Femur (tissue), 1 donor: ENCODE measurements at places on chromosomes 6 and 20.

DNA sequence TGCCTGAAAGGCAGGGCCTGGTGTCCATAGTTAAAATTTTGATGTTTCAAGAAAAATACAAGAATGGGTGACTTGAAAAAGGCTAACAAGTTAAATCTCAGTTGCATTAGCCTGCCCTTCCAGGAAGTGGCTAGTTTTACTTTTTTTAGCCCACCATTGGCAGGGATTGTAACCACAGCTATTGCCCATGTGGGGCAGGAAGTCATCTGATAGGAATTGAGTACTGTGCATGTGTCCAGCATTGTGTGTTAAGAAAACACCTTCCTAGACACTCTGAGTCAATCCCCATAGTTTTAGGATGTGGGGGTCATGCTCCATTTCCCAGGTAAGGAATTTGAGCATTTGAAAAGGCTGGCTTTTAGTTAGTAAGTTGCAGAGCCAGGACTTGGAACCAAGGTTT is 26.9 kb downstream of the LYRM2 start:
- no peak for DNase-seq

GRCh38 chr6:33878562-33878961 is 74.8 kb upstream of the MLN start:
- DNase-seq: no peak

- DNase-seq: peak; percentile 66
These were observed 134.2 kb downstream of the MRPL14 start for GRCh38 chr6:43992783-43993644.

DNA sequence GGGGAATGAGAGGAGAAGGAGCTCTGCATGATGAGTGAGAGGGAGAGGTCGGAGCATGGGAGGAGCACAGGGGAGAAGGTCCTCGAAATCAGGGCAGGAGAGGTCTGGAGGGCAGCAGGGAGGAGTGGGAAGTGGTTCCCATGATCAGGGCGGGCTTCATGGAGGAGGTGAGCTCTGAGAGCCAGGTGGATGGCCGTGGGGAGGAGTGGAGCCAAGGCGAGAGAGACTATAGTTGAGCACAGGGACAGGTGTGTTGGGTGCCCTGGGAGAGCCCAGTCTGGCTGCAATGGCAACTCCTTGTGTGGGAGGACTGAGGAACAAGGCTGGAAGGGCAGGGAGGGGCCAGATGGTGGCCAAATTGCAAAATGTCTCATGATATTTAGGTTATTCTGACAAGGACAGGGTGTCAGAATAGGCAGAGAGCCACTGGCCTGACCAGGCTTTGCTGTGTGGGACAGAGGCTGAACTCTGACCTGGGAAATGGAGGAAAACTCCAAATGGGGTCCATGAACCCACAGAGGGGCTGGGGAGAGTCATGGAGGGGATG is 21.4 kb downstream of the TTBK1 start:
- no peak for DNase-seq

DNA sequence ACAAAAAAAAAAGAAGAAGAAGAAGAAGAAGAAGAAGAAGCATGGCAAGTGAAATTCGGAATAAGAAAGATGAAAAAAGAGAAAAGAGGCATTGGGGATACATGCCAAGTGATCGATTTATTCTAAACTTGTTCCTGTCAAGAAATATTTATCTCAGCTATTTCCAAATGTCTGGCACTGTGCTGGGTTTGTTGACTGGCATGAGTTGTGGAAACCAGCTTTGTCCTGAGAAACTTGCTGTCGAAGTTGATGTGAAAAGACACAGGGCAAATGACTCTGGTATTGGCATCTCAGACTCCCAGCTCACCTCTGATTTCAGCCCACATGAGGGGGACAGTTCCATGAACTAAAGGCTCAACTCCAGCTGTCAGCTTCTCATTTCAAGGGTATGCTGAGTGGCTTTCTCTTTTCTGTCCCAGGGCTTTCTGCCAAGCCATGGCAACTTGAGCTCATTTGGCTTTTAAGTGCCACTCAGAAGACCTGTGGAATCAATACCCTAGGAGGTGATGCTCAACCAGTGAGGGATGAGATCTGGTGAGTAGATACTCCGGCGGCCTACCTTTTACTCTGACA is 253.3 kb upstream of the JAG1 start:
- no peak for DNase-seq

GRCh38 chr6:167748458-167749379 is 78.0 kb upstream of the AFDN start:
- DNase-seq: no peak

DNA sequence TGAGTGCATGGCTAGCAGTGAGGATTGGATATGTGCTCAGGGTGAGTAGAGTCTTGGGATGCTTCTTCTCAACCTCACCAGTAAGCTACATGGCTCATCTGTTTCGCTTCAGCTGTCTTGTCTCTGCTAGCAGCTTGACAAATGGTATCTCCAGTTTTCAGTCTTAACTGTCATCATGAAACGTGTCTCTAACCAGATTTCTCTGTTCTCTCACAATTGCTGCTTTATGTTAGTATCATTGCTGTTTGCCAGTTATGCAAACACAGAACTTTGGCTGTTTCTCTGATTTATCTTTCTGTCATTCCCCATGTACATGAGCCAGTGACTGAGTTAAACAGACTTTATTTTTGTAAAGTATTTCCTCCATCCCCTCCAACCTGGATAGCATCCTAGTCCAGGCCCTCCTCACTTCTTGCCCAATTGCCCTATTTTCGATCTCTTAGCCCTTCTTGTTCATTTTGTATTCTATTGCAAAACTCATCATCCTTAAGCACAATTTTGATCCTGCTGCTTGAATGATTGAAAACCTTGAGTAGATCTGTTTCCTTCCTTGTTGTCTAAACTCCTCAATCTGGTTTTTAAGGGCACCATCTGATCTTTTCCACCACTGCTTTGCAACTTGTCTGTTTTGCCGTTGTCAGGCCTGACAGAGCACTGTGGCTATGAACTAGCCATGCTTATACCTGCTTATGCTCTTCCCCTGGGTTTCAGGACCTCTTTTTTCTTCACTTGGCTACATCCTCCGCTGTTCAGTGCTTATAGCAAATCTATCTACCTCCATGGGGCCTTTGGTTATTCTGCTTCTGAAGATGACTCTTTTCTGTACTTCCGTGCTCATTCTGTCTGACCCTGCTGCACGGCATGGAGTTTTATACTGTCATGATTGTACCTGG is 37.7 kb upstream of the ADIG start:
- DNase-seq: no peak

- DNase-seq: no peak
These were observed 96.8 kb upstream of the NHSL1 start for GRCh38 chr6:138596126-138596525.

- DNase-seq: no peak
These were observed 278.0 kb downstream of the ESR1 start for GRCh38 chr6:152085451-152085921.

DNA sequence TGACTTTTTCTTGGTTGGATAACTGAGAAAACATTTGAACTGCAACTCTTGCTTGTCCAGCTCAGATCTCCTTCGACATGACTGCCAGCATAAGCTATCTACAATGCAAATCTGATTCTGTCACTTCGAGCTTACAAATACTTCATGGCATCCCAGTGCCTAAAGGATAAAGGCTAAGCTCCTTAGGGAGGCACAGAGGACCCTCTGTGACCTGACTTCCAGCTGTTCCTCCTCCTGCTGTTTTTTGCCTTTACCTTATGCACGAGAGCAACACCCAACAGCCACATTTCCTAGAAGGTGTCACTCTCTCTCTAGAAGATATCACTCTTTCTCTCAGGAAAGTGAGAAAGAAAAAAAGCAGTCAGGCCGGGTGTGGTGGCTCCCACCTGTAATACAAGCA is 23.4 kb downstream of the SLC17A5 start:
- DNase-seq: no peak

DNA sequence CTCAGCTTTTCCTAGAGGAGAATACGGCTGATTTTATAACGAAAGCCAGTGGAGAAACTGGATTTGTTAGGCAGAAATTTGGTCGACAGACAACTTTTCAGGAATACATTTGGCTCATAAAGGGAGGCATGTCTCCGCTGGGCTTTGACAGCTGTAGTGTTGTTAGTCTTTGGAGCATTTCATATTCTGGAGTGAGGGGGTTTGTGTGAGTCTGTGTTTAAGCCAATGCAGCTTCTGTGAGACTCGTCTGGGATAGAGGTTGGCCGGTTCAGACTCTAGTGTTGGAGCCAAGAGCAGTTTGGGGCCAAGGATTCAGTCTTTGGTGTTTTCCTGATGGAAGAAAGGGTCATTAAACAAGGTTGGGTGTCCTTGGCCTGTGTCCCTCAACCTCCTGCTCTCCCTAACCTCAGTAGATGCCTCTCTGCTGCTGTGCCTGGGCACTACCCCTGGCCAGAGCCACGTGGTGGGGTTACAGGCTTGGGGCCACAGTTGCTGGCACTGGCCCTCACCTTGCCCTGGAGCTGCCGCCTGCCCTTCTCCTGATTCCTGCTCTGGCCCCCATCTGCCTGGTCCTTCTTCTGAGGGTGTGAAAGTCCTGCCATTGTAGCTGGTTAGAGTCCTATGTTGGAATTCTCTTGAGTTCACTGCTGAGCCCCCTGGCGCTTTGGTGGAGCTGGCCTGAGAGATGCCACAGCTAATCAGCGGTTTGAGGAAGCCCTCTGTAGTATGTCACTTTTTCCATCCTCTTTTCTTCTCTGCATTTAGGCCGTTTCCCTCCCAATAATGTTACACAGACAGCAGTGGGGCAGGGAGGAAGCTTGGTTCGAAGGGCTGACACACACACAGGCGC is 6.9 kb downstream of the PTK7 start:
- peak; percentile 81 for DNase-seq

DNA sequence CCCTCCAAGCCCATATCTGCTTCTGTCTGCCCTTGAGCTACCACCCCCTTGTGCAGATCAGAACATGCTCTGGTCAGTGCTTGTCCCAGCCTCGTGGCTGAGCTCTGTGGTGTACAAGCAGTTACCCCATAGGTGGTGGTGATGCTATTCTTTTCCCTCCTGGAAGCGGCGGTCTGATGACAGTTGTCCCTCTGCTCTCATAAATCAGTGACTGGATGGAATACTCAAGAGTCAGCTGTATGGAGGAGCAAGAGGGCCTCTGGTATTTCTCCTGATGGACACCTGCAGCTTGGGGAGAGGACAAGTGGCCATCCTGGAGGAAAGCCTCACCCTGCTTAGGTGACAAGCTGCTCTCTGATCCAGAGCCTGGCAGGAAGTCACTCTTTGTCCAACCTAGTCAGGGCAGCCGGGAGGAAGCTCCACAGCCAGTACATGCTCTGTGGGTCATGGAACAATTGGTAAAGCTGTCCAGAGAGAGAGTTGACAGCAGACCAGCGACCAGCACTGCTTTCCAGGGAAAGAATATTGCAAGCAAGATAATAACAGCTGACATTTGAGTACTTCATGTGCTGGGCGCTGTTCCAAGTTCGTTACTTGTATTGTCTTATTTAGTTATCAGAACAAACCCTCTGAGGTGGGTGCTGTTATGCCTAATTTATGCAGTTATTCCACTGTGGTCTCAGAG is 47.1 kb downstream of the SCAND1 start:
- DNase-seq: no peak

DNA sequence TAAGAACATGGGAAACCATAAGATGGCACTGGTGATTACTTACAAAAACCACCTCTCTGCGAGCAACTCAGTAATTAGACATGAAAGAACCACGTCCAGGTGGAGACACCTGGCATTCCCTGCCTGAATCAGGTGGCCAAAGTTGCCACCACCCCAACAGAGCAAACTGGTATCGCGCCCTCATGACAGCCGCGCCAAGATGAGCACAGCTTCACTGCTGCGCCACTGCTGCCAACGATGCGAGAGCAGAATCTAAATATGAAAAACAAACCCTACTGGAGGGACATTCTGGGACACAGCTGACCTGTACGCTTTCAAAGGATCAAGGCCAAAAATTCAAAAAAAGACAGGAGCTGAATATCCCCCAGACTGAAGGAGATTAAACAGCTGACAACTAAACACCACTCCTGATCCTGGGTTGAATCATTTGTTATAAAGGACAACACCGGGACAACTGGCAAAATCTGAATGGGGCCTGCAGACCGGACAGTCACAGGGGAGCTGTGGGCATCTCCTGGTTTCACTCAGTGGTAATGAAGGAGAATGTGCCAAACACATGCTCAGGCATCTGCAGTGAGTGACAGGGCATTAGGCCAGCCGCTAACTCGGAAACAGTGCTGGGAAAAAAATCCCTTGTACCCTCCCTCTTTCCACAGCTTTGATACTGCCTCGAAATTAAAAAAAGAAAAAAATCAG is 17.4 kb downstream of the CST7 start:
- no peak for DNase-seq

- DNase-seq: no peak
These were observed 66.5 kb downstream of the ILRUN start for GRCh38 chr6:34630040-34630439.

- no peak for DNase-seq
These were observed 70.9 kb downstream of the SNX5 start for GRCh38 chr20:17897566-17898307.

DNA sequence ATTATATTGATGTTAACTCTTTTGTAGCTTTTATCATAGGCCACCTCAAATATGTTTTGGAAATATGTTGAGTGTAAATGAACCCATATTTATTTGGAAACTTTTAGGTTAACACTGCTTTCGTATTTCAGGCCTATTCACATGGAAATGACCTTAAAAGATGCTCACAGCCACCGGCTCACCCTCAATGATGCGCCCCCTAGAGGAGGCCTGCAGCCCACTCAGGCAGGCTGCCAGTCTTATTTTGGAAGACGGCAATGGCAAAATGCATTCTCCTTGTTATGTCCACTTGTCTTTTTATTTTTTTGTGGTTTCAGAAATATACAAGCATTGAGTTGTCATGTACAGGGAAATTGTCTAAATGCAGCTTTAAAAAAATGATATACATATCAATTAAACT is 869.7 kb downstream of the PHF3 start:
- DNase-seq: no peak

GRCh38 chr6:106257195-106257594 is 68.4 kb downstream of the ATG5 start:
- no peak for DNase-seq

GRCh38 chr20:22341508-22341907 is 242.9 kb downstream of the FOXA2 start:
- DNase-seq: no peak

GRCh38 chr6:123855506-123855905 is 51.8 kb downstream of the NKAIN2 start:
- no peak for DNase-seq

DNA sequence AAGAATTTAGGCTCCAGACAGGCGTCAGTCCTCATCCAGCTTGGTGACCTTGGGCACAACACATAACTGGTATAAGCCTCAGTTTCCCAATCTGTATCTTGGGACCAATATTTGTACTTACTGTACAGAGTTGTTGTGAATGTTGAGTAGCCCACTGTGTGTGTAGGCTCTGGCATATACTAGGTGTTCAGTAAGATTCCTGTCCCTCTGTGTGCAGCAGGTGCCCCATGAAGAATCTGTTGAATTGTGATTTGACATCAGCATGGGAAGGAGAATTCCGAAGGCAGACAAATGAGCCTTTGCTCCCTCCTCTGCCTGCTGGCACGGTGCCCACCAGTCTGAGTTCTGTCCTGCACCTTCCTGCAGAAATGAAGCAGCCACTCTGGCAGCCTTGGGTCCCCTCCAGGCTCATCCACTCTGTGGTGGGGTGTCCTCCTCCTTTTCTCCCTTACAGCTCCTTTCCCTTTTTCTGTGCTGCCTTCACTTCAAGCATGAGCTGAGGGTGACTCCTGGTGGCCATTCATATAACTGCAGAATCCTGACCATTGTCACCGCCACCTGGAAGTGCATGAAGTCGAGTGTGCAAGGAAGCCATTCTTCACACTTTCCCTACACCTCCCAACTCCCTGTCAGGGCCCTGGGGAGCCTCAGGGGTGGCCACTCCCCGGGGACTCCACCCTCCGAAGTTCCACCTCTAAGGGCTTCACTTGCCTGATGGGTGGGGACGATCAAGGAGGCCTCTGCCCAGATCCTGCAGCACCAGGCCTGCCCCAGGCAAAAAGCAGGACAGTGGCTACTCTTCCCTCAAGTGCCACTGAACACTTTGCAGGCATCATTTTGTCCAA is 48.2 kb downstream of the MRPL14 start:
- DNase-seq: peak; percentile 84
